NCI-H1092 treated with DMSO at 0.1 percent for 48 hours (cell line): ENCODE measurements at places on chromosomes 1 and 21.
A peak's percentile ranks its signal among the peaks of the same experiment; 100 is the strongest.

- DNase-seq, result no peak
These were observed 35.6 kb downstream of the NUF2 start for GRCh38 chr1:163357378-163357777.

- no peak for DNase-seq
These were observed 14.5 kb downstream of the POGZ start for GRCh38 chr1:151444783-151445177.

DNA sequence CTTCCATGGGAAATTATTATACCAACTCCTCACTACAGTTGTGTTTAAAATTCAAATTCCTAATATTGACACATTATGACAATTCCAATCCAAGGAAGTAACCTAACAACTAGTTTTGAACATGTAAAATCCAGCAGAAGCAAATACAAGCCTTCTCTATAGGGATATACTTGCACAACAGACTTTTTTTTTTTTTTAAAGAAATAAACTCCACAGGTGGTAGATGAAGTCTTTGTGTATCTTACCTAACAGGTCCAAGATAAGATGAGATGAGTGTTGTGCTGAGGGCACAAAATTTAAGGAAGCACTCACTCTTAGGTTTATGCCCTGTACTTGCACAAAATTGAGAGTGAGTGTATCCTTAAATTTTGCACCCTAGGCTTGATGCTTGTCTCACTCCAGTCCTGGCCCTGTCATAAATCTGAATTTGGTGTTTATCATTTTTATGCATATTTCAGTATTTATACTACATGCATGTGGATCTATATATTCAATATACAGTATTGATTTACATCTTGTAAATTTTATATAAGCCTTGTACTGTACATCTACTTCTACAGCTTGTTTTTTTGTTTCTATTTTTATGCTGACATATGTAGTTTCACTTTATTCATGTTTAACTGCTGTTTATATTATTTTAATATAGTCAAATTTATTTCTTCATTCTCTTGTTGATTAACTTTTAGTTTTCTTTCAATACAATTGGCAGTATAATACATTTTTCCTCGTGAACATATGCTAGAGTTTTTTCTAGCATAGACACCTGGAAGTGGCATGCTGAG lies 60.6 kb upstream of the RGL1 start:
- no peak for DNase-seq

DNA sequence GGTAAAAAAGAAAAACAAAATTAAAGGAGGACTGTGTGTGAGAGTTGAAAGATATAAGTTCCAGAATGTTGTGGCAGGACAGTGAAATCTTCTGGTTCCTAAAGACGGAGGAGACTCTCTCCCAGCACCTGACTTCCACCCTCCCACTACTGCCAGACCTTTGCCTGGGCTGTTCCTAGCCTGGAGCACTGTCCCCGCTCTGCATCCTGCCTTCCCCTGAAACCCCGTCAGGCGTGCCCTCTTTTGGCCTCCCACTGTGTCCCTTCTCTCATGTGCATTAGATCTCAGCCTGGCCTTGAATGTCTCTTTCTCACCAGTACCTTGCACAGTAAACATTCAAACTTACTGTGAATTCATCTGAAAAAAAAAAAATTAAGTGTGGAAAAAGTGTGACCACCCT lies 74.1 kb downstream of the VPS26C start:
- DNase-seq, result no peak

DNA sequence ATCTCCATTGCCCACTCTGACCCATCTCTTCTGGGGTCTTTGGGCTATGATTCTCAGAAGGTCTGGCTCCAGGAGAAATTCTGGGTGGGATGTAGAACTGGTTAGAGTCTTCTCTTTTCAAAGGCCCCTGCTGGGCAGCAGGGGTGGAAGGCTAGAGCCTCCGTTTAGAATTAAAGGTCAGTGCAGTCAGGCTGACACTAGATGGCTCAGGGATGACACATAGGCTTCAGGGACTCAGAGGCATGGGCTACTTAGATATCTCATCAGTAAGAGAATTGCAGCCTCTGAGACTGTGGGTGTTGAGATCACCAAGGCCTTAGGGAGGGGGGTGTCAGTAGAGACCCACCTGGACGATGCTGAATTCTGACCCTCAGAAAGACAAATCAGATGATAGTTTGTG lies 12.6 kb upstream of the PPM1J start:
- DNase-seq, result no peak

DNA sequence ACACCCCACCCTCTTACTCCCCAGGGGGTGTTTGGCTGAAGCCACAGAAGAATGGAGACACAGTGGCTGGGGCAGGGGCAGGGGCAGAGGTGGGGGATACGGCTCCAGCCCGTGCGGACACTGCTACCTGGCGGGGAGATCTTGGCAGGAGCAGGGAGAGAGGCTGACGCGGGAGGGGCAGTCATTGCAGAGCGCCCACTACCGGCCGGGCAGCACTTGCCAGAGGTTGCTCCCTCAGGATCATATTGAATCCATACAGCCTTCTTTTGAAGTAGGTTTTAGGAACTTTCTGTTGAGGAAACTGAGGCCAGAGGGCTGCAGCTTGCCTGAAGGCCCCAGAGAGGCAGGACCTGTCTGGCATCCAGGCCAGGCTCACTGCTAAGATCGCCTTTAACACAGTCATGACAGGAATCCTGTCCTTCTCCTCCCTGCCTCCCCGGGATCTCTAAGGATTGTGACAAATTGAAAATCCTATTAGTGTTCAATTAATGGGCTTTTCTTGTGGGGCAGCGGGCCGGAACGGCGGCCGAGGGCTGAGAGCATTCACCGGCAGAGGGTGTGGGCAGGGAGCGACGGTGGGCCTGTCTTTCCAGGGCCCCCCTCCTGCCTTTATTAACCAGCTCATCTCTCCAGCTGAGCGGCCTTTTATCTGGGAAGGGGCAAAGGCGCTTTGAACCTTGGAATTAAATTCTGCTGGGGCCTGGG lies 65.5 kb upstream of the WNT4 start:
- no peak for DNase-seq

DNA sequence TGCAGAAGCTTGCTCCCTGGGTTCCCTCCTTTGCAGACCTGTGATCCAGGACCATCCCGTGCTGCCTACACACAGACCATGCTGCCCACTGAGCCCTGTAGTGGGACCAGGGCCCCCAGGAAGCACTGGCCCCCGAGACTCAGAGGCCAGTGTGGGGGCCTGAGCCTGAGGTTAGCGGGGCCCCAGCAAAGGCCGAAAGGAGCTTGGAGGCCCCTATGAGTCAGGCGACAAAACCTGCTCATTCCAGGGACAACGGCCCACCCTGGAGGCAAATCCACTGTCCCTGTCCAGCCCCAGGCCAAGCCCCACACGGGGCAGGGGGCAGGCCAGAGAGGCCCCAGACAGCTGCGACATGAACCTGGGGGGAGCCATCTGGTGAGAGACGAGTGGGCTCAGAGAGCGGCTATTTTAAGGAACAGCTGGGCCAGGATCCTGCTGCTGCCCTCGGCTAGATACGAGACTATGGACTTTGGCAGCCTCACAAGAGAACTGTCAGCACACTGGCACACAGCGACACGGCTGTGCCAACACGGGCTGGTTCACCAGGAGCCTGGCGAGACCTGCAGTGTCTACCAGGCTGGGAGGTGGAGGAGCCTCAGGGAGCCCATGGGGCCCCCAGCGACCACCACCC lies 74.7 kb downstream of the ARHGEF16 start:
- peak; percentile 8 for DNase-seq

DNA sequence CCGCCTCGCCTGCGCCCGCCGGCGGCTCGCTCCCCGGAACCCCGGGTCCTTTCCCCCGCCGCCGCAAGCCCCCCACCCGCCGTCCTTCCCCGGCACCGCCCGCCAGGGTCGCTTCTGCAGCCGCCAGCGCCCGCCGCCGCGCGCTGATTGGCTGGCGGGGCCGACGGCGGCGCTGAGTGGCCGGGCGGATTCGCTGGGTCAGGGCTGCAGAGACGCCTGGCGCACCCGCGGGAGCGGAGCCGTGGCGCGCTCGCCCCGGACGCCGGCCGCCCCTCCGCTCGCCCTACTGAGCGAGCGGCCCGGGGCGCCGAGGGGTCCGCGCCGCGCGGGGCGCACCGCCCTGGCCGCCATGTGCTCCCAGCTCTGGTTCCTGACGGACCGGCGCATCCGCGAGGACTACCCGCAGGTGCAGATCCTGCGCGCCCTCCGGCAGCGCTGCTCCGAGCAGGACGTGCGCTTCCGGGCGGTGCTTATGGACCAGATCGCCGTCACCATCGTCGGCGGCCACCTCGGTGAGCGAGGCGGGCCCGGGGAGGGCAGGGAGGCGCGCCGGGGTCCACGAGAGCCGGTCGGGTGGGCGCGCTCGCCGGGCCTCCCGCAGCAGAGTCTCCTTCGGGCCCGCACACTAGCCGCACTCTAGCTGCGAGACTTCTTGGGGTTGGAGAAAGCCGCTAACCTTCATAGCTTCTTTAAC lies at the start of gene RIMKLA:
Gene RIMKLA, plus strand, starts transcription at position 207 of the 694 bp plus-strand sequence. Its CDS starts 143 bp downstream, at position 350.
- DNase-seq, result peak; percentile 89

- DNase-seq, result no peak
These were observed 6.2 kb downstream of the FBXO2 start for GRCh38 chr1:11648039-11648438.

GRCh38 chr1:174761901-174762585 lies 237.7 kb upstream of the CACYBP start:
- DNase-seq, result no peak

DNA sequence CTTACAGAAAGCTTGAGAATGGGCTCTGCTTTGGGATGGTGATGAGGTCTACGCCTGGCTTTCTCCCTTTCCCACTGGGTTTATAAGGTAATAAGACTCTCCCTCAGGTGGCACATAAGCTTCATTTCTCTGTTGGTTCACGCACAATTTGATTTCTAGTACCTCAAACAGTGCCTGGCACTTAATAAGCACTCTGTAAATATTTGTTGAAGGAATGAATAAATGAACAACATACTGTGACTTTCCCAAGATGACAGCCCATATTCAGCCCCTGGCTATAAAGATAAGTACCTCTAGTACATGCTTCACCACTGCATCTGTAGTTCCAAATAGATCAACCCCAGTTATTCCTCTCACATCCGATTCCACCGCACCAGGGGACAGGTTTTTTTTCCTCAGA lies 17.8 kb downstream of the COPA start:
- DNase-seq, result peak; percentile 99

- no peak for DNase-seq
These were observed 759.8 kb downstream of the ADGRL2 start for GRCh38 chr1:82560566-82560965.

GRCh38 chr1:239056940-239057339 lies 329.4 kb upstream of the CHRM3 start:
- DNase-seq, result no peak

- DNase-seq, result no peak
These were observed 81.9 kb downstream of the SLC25A24 start for GRCh38 chr1:108117945-108118902.

GRCh38 chr1:228937851-228938536 lies 202.7 kb downstream of the RHOU start:
- no peak for DNase-seq

GRCh38 chr1:148293651-148294050 lies 141.6 kb upstream of the NBPF11 start:
- no peak for DNase-seq

GRCh38 chr1:58584082-58584895 lies 7.2 kb upstream of the TACSTD2 start:
- DNase-seq, result no peak

GRCh38 chr21:33244779-33245105 lies 15.0 kb downstream of the IFNAR2 start:
- no peak for DNase-seq

DNA sequence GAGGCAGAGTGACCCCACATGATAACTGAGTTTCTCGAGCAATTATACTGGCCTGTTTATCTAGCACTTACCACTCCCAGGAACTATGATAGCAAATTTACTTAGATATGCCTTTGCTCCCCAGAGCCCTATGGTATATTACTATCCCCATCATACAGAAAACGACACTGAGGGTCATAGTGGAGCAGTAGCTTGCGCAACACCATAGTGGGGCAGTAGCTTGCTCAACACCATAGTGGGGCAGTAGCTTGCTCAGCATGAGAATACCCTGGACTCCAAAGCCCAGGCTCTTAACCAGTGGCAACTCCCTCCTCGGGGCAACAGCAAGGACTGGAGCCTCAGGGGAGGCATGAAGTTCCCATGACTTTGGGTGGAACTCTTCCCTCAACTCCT lies 211.9 kb downstream of the NPHP4 start:
- DNase-seq, result no peak
